Activated CD8-positive, alpha-beta T cell treated with anti-CD3 and anti-CD28 coated beads for 36 hours (primary cell): ENCODE measurements at places on chromosomes 6 and 20. TPM values are rescaled to one million over a fixed set of nuclear protein-coding genes. Genes with fewer than 3 reads are reported as not detected.

DNA sequence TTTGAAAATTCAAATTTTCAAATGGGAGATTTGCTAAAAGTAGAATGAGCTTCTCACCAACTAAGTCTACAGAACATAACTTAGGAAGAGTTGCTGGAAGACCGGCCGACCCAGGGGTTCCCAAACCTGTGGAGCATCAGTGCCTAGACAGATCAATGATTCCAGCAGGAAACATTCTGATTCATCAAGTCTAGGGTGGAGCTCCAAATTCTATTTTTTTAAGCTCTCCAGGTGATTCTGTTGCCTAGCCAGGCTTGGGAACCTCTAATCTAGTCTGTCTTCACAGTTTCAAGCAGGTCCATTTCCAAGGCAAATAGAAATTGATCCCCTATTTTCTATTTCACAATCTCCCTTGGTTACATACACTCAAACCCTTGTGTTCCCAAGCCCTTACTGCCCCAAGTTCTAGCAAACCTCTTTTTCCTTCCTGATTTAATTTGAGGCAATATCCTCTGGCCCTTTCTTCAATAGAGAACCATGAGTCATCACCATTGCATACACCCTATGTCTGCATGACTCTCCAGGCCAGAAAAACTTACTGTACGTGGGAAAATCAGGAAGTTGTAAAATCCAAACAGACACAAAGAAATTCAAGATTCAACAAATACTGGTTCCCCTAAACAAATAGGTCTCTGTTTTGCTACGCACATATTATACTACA, 8.9 kb downstream of the ATXN1 start:
- no peak overlapping the region for H3K27ac ChIP-seq
- H3K4me3 ChIP-seq: no peak overlapping the region
- DNase-seq: no peak
- peaks cover 37% of the 10 kb centered on the region for H3K36me3 ChIP-seq

SYNDIG1 gene
- total RNA-seq: not detected

GRCh38 chr6:106746652-106747051, 117.3 kb downstream of the QRSL1 start:
- H3K4me3 ChIP-seq: no peak overlapping the region
- no peak overlapping the region for H3K27ac ChIP-seq
- no peaks in the 10 kb centered on the region for H3K4me1 ChIP-seq
- H3K27me3 ChIP-seq: peaks cover 11% of the 10 kb centered on the region

- no peaks in the 10 kb centered on the region for H3K36me3 ChIP-seq
- no peaks in the 10 kb centered on the region for H3K27me3 ChIP-seq
- DNase-seq: no peak
- no peaks in the 10 kb centered on the region for H3K4me1 ChIP-seq
- H3K4me3 ChIP-seq: no peak overlapping the region
Observed at GRCh38 chr20:24059174-24059573, 70.6 kb upstream of the GGTLC1 start.

GRIK2 gene
- total RNA-seq: not detected

UNC5CL gene
- total RNA-seq: 2.6 TPM
